ENCODE measurements at places on chromosomes 13 and 19.

DNA sequence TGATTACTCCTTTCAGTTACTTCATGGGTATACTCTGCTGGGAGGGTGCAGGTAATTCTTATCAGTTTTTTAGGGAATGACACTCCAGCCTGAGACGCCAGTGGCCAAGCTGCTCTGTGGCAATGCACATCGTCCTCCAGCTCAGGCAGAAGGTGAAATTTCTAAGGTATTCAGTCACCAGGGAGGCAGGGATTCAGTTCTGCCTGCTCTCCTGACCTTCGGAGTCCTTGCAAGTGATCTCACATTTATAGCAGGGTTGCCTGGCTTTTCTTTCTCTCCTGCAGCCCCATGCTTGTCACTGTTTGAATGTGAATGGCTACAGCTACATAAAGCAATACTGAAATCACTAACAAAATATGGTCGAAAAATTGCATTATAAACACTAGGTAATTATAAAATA lies 1447.5 kb downstream of the EFNB2 start:
- no peak for DNase-seq

- no peak for DNase-seq
Observed at GRCh38 chr19:43469160-43469480, 3.7 kb upstream of the LYPD3 start.

DNA sequence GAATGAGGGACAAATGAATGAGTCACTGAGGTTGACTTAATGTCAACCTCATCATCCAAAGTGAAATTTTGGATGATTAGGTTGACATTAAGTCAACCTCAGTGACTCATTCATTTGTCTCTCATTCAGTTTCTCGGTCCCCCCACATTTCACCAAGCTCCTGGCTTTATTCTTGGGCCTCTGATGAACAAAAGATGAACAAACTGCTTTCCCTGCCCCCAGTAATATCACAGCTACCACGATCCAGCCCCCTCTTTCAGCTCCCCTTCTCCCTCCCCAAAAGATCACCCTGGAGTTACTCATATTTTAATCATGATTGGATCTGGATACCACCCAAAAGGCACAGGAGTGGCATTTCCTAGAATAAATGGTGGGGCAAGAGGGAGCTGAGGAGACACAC lies 10.8 kb downstream of the CEACAM18 start:
- DNase-seq, result no peak

DNA sequence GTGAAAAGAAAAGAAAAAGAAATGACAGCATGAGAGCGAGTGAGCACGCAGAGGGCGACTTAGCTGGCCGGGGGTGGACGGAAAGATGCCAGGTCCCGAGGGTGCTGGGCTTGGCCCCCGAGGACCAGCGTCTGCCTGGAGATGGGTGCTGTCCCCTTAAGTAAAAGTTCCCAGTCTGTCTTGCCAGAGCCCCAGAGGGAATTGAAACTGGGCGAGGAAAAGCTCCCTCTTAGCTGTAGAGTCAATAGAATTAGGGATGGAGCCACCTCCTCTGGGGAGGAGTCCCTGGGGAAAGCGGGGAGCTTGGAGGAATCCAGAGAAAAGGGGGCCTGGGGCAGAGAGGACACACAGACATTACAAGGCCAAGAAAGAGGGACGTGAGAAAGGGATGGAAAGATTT lies 13.3 kb downstream of the BCAM start:
- no peak for DNase-seq

GRCh38 chr19:17473041-17473440 lies 2.7 kb downstream of the SLC27A1 start:
- no peak for DNase-seq

- DNase-seq, result no peak
Observed at GRCh38 chr13:99351772-99352171, 44.6 kb upstream of the GPR183 start.

GRCh38 chr19:7637374-7638256 lies 705 bp downstream of the STXBP2 start:
- peak; percentile 22 for DNase-seq

- peak; percentile 97 for DNase-seq
Observed at GRCh38 chr19:17555480-17555928, at the start of gene COLGALT1. Gene COLGALT1 (plus strand): TSS chr19:17555649. CDS start chr19:17555714, 65 bp downstream.
